ENCODE measurements at places on chromosomes 7 and 10. TPM values are rescaled to one million over a fixed set of nuclear protein-coding genes. Genes with fewer than 3 reads are reported as not detected.

DNA sequence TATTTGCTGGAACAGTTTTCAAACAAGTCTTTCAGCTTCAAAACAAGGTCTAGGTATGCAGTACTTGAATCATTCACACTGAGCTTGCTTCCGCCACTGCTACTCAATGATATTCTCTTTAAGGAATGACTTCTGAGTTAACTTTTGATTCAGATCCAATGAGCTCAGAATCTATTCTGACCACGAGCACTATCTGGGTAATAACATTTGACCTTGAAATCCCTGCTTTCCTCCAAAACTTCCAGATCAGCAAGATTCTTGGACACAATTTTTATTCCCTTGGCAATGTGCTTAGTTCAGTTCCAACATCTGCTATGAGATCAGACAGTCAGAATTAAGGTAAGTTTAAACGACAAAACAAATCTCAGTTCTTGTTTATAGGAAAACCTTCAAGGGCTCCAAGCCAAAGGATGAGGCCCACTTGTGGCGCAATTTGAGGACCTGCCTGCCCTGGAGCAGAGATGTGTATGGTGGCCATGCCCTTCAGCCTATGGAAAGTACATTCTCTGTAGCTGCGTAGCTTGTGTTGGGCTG is 87.2 kb downstream of the RNF216 start:
- DNase-seq, result no peak

DNA sequence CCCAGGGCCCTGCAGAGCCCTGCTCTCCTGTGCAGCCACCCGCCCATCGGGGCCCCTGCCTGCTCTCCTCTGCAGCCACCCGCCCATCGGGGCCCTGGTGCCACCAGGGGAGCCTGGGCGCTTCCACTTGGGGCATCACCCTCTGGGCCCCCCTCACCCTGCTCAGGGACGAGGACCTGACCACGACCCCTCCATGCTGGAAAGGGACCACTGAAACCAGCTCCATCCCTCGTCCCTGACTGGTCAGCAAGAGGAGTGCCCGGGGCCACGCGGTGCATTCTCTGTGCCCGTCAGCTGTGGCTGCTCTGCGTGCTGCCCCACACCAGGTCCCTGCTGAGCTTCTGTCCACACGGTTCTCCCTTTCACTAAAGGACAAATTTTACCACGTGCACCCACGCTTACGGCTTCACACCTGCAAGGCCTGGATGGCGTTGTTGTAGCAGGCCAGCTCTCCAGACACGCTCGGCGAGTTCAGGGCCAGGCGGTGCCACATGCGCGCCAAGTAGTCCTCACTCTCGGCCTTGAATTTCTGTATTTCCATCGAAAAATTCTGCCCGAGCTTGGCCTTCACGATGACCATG is 57.6 kb downstream of the CFAP46 start:
- DNase-seq, result no peak

The PRR15 gene
- 104 TPM for total RNA-seq

The PROSER2 gene
- total RNA-seq, result 3.9 TPM

The EGR2 gene
- 5.5 TPM for total RNA-seq
